ENCODE measurements at places on chromosomes 11 and 22. TPM values are rescaled to one million over a fixed set of nuclear protein-coding genes. Genes with fewer than 3 reads are reported as not detected.

The SLC22A9 gene
- not detected for total RNA-seq

- DNase-seq: no peak
Measured at GRCh38 chr11:111356660-111357048, 22.4 kb downstream of the POU2AF1 start.

DNA sequence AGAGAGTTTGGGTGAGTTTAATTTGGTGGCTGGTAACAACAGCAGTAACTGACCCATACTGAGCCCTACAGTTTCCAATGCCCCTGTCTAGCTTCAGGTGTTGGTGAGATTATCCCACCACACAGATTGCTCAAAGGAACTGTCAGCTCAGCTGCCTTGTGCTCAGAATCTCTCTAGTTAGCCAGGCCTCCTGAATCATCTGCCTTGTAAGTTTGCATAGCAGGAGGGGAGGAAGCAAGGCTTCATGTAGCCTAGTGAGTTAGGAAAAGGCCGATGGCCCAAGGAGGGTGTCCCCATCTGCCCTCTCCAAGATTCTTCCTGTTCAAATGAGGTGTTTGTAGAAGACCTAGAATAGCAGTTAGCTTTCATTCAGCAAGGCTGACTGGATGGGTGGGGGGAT lies 74.3 kb downstream of the MICAL2 start:
- no peak for DNase-seq

The PKNOX2 gene
- not detected for total RNA-seq

The ANO5 gene
- total RNA-seq: 0.54 TPM

The CDC45 gene
- total RNA-seq: 8.9 TPM

DNA sequence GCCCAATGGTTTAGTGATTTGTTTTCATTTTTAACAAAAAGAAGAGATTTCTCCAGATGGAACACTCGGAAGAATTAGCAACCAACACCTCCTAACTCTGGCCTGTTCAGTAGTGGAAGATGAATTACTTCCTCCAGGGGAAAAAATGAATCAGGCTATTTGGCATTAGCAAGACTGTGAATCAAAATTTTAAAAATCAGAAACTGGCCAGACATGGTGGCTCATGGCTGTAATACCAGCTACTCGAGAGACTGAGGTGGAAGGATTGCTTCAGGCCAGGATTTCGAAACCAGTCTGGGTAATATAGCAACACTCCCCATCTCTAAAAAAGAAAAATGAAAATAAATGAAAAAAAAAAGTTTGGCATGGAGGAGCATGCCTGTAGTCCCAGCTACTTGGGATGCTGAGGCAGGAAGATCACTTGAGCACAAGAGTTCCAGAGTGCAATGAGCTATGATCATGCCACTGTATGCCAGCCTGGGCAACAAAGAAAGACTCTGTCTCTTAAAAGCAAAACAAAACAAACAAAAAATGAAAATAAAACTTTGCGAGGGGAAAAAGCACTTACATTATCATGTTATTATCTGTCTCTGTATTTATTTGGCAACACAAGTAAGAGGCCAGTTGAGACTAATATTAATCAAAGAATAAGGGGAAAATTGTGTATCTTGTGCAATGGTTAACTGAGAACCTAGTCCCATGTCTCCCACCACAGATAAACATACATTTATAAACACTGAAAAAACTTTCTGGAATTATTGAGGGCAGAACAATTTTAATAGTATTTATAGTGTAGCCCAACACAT lies 796.3 kb upstream of the ANO3 start:
- no peak for DNase-seq

DNA sequence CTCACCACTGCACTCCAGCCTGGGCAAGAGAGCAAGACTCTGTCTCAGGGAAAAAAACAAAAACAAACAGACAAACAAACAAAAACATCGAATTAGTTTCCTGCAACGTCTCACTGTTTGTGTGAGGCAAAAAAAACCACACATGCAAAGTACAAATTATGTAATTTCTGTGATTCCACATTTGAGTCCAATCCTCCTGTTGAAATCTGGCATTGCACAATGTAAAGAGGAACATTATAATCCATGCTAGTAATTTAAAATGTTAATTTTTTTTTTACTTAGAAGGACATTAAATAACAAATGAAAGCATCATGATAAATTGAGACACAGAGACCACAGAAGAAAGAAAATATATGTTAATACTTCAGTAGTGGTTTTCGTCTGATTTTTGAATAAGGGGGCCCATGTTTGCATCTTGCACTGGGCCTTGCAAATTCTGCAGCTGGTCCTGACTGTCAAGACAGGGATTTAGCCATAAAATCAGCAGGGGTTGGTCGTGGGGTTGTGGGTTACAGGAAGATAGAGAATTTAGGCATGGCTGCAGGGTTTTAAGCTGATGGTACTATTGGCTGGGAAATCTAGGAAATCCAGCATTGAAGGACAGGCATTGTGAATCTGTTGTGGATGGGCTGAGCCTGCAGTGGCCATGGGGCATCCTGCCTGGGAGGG lies 102.6 kb upstream of the ALDH3B2 start:
- no peak for DNase-seq

The CCDC87 gene
- 0.27 TPM for total RNA-seq

The DDX6 gene
- 69.7 TPM for total RNA-seq

- no peak for DNase-seq
Measured at GRCh38 chr11:117837791-117838190, 13.2 kb upstream of the FXYD2 start.

GRCh38 chr11:128532016-128532571 lies 55.3 kb downstream of the ETS1 start:
- no peak for DNase-seq

DNA sequence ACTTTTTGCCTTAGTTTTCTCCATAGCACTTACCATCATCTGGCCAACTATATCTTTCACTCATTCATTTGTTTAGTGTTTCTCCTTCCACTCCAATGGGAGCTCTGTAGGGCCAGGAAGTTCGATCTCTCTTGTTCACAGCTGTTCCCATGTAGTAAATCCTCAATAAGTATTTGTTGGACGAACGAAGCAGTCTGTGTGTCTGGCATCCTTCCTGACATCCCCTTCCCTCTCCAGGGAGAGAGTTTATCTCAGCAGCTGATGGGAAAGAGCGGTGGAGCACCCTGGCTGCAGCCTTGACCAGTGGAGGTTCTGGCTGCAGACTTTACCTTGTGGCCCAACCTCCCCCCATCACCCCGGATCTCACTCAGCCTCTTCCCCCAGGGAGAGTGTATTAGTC lies 141.7 kb downstream of the CHST1 start:
- no peak for DNase-seq

The LDHAL6A gene
- total RNA-seq: 0.54 TPM

The BACE1 gene
- 17.0 TPM for total RNA-seq

The DERL3 gene
- 6.7 TPM for total RNA-seq

- DNase-seq: no peak
Measured at GRCh38 chr11:30876663-30877396, 290.7 kb upstream of the MPPED2 start.

The LRRC32 gene
- total RNA-seq: 0.27 TPM

The EHF gene
- not detected for total RNA-seq

DNA sequence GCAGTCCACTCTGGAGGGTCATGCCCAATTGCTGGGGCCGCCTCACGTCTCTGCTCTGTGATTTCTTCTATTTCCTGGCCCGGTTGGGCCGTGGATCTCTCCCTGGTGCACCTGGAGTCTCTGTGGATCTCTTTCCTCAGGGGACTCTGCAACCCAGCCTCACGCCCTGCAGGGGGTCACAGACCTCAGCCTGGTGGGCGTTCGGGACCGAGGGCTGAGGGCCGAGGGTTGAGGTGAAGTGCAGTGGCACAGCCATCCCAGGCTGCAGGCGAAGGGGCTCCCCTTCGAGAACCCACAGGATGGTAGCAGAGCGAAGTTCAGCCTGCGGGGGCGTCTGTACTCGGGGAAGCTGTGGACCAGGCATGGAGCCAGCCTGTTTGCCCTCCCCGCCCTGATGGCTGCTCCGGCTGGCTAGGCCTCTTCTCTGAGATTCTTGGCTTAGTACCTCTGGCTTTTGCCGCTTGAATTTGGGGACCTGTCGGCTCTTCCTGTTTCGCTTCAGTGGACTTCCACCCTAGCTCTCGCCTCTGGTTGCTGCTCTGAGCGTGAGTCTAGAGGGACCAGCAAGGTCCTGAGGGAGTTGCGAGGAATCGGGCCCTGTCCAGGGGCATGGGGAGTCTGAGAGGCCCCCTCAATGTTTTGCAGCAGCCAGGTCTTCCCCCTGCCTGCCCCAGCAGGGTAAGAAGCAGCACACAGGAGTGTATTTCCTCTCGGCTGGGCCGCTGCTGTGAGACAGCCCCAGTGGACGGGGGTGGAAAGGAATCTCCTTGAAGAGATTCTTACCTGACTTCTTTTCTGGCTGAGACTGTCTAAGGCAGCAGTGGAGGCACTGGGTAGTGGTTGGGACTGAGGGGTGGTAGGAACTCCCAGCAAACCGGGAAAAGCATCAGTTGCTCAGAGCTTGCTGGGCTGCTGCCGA lies 140.8 kb downstream of the TBC1D22A start:
- no peak for DNase-seq

GRCh38 chr22:16954060-16954403 lies 54.0 kb downstream of the GAB4 start:
- DNase-seq: no peak

DNA sequence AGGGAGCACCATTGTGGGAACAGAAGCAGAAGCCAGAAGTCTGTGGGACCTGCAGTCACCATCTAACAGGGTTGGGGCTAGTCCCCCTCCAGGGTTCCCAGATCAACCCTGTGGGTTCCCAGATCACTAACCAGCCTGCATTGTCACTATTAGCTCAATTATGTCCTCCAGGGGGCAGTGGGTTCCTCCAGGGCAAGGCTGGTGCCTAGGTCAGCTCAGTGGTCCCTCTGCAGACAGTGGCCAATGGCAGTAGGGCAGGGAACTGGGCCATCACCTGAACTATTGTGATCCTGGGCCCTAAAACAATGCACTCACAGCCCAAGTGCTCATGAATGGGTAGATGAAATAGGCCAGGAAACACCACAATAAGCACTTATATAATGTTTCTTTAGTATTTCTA lies 18.8 kb upstream of the PRSS23 start:
- no peak for DNase-seq

The PLAAT5 gene
- under 0.01 TPM for total RNA-seq

DNA sequence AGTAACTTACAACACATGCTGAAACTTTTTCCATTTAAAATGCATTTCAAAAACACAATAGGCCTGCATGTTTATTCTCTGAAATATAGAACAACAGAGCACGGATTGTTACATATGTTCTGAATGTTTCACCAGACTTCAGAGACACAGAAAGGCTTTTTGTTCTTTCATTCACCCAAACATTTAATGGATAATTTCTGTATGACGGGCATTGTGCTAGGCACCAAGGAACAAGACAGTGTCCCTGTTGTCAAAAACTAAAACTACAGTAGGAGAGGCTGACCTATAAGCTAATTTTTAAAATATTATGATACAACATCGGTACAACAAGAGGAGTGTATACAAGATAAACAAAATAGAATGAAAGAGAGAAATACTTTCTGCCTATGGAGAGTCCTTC lies 81.9 kb upstream of the TEAD1 start:
- no peak for DNase-seq

The BAIAP2L2 gene
- under 0.01 TPM for total RNA-seq

DNA sequence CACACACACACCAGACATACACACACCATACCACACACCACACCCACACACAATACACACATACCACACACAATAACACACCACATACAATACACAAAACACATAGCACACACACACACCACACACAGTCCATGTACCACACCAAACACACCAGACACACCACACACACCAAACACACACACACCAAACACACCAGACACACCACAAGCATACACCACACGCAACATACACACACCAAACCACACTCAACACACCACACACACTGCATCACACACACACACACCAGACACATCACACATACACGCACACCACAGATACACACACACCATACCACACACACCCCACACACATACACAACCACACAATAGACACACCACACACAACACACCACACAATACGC lies 54.8 kb downstream of the IGSF9B start:
- no peak for DNase-seq

GRCh38 chr11:72546866-72547265 lies 112.5 kb upstream of the CLPB start:
- DNase-seq: no peak

The NCR3LG1 gene
- total RNA-seq: 1.3 TPM

The MS4A15 gene
- not detected for total RNA-seq

- no peak for DNase-seq
Measured at GRCh38 chr11:19072464-19072863, 11.9 kb upstream of the MRGPRX2 start.

DNA sequence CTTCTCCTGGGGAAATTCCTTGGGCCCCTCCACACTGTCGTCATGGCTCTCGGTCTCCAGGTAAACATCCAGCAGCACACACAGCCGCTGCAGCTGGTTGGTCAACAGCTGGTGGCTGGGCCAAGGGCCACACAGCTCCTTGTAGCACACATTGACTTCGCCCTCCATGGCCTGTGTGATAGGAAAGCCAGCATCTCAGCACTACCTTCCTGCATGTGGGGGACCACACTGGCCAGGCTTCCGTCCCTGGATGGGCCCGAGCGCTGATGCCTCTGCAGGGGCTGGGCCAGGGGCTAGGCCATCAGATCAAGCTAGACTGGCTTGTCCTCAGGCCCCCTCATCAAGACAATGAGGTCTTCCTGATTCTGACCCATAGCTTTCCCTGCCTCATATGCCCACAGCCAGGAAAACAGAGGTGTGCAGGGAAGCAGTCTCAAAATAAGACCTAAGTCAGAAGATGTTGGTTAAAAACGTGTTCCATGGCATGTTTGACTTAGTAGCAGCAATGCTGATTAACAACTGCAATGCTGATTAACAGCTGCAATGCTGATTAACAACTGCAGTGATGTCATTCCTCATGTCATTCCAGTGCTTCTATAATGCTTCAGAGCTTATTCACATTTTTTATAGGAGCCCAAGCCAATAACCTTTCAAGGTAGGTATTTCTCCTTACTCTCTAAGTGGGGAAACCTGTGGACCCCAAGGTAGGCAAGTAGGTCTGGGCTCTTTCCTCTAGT lies 31.3 kb downstream of the NEFH start:
- no peak for DNase-seq

DNA sequence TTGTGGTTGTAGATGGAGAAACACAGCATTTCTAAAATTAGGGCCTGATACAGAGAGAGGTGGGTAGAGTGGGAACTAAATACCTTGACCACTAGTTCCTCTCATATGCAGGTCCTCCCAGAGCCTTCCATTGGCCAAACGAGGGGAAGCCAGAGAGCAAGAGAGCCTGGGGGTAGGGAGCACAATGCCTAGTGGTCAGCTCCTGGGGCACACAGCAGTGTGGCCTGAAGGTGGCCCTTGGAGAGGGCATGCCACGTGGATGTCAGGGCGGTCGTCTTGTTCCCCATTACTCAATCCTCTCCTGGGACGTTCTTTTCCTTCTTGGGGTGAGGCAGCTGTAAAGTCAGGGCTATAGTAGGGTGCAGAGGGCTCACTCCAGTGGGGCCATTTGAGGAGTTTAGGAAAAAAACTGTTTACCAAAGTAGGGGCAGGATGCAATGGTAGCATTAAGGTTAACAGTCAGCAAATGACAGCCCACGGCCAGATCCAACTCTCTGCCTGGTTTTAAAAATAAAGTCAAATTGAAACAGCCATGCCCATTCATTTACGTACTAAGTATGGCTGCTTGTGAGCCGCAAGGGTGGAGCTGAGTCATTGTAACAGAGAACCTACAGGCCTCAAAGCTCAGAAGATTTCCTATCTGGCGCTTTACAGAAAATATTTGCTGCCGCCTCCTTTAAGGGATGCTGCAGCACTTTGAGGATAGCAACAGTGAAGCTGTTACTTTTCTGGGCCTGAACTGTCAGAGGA lies 7.6 kb downstream of the MYO18B start:
- DNase-seq: no peak

Measured in hematopoietic multipotent progenitor cell (in vitro differentiated cells).